ENCODE measurements at places on chromosomes 5 and 9. TPM values are rescaled to one million over a fixed set of nuclear protein-coding genes. Genes with fewer than 3 reads are reported as not detected.

The SLCO6A1 gene
- total RNA-seq: not detected

The FGF1 gene
- total RNA-seq: not detected

The EEIG1 gene
- total RNA-seq: 8.2 TPM

The LCN1 gene
- not detected for total RNA-seq

The SLC6A3 gene
- not detected for total RNA-seq

The RBM27 gene
- 16.6 TPM for total RNA-seq

The BTNL3 gene
- total RNA-seq: not detected

The DMGDH gene
- not detected for total RNA-seq

The WNK2 gene
- total RNA-seq: not detected

DNA sequence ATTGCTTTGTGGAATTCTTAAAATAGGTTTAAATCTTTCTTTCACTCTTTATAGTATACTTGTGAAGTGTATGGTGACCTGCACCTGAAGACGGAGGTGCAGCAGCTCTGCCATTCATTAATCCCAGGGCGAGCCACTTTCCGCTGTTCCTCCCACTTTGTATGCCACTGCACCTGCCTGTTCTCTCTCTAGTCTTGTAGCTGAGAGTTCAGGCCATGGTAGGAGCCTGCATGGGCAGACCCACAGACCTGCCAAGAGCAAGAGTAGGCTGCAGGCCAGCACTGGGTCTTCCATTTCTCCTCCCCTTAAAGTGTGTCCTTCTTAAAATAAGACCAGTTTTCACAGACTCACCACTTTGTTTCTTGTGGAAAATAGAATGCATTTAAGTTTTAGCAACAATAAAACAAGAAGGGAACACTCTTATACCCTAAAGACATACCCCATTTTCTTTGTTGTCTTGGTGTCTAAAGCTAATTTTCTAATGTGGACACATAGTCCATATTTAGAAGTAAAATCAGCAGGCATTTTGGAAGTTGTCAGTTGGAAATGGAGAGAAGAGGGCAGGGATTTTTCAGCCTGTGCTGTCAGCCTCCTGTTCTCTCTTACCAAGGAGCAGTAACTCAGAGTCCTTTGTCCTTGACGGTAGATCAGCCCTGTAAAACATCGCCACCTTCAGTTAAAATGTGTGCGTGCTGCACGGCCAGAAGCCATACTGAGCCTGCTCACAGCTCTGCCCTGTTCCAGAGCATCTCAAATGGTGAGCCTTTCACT lies 103.2 kb downstream of the SNCAIP start:
- H3K36me3 ChIP-seq: no peaks in the 10 kb centered on the region
- H3K27me3 ChIP-seq: no peaks in the 10 kb centered on the region
- no peaks in the 10 kb centered on the region for H3K4me1 ChIP-seq
- H3K4me3 ChIP-seq: no peak overlapping the region
- no peak for DNase-seq

- H3K36me3 ChIP-seq: peaks cover 31% of the 10 kb centered on the region
- no peak overlapping the region for H3K27ac ChIP-seq
- no peaks in the 10 kb centered on the region for H3K27me3 ChIP-seq
Measured at GRCh38 chr9:70285246-70285645, 26.5 kb downstream of the SMC5 start.

- H3K27me3 ChIP-seq: no peaks in the 10 kb centered on the region
- peak overlapping the region; percentile 53 for H3K27ac ChIP-seq
- peak; percentile 89 for DNase-seq
- H3K36me3 ChIP-seq: no peaks in the 10 kb centered on the region
- peaks cover 27% of the 10 kb centered on the region for H3K4me1 ChIP-seq
Measured at GRCh38 chr9:133149130-133150015, 14.3 kb downstream of the GBGT1 start.

DNA sequence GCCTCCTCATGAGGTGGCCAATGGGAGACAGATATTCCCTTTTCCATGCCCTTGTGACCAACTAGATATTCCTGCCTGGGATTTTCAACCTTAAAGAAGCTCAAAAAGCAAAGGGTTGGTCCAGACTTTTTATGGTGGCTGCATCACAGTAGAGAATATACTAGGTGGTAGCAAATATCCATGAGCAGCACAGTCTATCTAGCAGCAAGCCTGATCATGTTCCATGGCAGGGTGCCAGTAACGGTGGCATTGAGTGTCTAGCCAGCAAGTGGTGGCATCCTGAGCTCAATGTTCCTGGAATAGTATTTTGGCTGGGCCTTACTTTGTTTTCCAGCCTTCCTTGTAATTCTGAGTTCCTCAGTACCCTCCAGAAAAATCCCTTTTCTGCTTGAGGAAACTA lies 25.8 kb downstream of the CDC25C start:
- no peak overlapping the region for H3K27ac ChIP-seq
- H3K36me3 ChIP-seq: no peaks in the 10 kb centered on the region
- no peak for DNase-seq
- H3K4me3 ChIP-seq: no peak overlapping the region
- H3K27me3 ChIP-seq: no peaks in the 10 kb centered on the region
- no peaks in the 10 kb centered on the region for H3K4me1 ChIP-seq

DNA sequence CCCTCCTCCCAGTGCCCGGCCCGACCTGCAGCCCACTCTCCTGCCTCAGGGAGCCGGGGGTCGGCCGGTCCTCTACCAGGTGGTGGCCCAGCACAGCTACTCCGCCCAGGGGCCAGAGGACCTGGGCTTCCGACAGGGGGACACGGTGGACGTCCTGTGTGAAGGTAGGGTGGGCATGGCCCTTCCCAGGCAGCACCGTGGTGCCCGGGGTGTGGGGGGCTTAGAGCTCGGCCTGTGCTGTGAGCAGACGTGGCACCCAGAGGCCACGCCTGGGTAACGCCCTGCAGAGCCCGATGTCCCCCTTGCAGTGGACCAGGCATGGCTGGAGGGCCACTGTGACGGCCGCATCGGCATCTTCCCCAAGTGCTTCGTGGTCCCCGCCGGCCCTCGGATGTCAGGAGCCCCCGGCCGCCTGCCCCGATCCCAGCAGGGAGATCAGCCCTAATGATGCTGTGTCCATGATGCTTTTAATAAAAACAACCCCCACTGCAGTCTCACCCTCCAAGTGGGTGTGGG lies 7.2 kb downstream of the ENTPD8 start:
- no peak for DNase-seq
- H3K36me3 ChIP-seq: no peaks in the 10 kb centered on the region
- no peak overlapping the region for H3K27ac ChIP-seq
- no peaks in the 10 kb centered on the region for H3K4me1 ChIP-seq
- H3K27me3 ChIP-seq: no peaks in the 10 kb centered on the region

- H3K36me3 ChIP-seq: no peaks in the 10 kb centered on the region
- H3K4me1 ChIP-seq: no peaks in the 10 kb centered on the region
- no peak overlapping the region for H3K27ac ChIP-seq
- H3K27me3 ChIP-seq: no peaks in the 10 kb centered on the region
- H3K4me3 ChIP-seq: no peak overlapping the region
Measured at GRCh38 chr5:99866740-99867139, 668.4 kb upstream of the FAM174A start.

- peaks cover 3% of the 10 kb centered on the region for H3K4me1 ChIP-seq
- H3K36me3 ChIP-seq: peaks cover 5% of the 10 kb centered on the region
- no peak for DNase-seq
- H3K27ac ChIP-seq: no peak overlapping the region
- no peaks in the 10 kb centered on the region for H3K27me3 ChIP-seq
- no peak overlapping the region for H3K4me3 ChIP-seq
Measured at GRCh38 chr5:41940641-41941040, 15.6 kb downstream of the FBXO4 start.

- no peak overlapping the region for H3K4me3 ChIP-seq
- H3K27ac ChIP-seq: no peak overlapping the region
- no peaks in the 10 kb centered on the region for H3K36me3 ChIP-seq
- no peak for DNase-seq
- H3K4me1 ChIP-seq: no peaks in the 10 kb centered on the region
Measured at GRCh38 chr5:1130218-1130946, 18.5 kb upstream of the SLC12A7 start.

DNA sequence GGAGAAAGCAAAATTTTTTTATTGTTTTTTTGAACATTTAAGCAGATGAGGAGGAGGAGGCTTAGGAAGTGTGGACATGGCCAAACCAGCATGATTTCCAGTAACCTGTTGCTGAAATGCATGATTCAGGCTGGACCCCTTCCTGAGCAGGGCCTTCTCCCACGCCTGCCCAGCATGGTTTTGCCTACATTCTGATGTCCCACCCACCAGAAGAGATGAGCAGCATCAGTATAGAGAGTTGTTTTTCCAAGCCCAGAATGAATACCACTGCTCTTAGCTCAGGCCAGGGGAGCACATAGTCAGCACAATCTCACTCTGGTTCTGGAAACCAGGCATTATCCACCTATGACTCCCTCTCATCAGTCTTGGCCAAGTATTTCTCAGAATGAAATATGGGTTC lies 90.1 kb downstream of the PAPPA start:
- DNase-seq: no peak
- H3K4me3 ChIP-seq: no peak overlapping the region
- no peaks in the 10 kb centered on the region for H3K36me3 ChIP-seq
- H3K27ac ChIP-seq: no peak overlapping the region
- no peaks in the 10 kb centered on the region for H3K27me3 ChIP-seq
- H3K4me1 ChIP-seq: no peaks in the 10 kb centered on the region

DNA sequence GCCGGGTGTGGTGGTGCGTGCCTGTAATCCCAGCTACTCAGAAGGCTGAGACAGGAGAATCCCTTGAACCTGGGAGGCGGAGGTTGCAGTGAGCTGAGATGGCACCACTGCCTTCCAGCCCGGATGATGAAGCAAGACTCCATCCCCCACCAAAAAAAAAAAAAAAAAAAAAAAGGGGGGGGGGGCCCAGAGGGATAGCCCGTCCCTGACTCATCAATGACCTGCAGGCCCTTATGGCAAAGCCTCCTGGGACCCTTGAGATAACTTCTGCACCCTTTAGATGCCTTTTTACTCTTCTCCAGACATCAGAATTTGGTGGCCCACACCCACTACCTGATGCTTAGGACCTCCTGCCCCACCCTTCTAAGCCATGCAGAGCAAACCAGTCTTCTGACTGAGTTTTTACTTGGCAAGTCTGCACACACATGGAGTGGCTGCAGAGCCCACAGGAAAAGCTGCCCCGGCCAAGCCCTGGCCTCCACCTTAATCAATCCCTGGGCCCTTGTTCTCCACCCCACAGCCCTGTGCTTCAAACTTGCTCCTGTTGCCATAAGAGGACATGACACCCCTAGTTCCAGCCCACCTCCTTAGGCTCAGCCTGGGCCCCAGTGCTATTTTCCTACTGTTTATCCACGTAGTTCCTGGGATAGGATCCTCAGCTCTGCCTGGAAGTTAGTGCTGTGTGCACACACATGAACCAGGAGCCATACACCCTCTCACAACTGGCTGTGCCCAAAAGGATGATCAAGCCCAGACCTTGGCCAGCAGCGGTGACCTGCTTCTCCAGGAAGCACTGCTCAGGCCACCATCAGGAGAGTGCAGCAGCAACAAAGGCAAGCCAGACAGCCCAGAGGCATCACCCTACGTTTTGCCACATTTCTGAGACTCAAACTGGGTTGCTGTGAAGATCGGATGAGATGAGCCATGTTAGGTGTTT lies 5.1 kb downstream of the MGAT1 start:
- H3K36me3 ChIP-seq: peaks cover 23% of the 10 kb centered on the region
- H3K4me3 ChIP-seq: peak overlapping the region; percentile 91
- peak overlapping the region; percentile 89 for H3K27ac ChIP-seq

DNA sequence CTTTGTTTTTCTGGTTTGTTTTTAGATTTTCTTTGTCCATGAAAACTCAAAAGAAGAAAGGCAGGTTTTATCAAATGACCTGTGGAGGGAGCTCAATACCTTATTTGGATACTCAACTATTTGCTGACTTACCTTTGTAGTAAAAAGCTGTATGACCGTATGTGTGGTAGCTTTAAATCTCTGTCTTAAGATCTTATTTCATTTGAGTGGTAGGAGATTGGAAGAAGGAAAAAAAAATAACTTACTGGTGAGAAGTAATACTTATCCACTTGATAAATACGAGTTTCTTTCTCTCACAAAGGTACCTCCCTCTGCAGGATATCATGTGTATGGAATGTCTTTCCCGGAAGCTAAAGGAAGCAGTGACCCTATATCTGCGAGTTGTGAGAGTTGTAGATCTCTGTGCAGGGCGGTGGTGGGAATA lies 15.0 kb downstream of the FBXO38 start:
- no peaks in the 10 kb centered on the region for H3K27me3 ChIP-seq
- H3K4me3 ChIP-seq: no peak overlapping the region
- no peak for DNase-seq
- H3K27ac ChIP-seq: no peak overlapping the region

DNA sequence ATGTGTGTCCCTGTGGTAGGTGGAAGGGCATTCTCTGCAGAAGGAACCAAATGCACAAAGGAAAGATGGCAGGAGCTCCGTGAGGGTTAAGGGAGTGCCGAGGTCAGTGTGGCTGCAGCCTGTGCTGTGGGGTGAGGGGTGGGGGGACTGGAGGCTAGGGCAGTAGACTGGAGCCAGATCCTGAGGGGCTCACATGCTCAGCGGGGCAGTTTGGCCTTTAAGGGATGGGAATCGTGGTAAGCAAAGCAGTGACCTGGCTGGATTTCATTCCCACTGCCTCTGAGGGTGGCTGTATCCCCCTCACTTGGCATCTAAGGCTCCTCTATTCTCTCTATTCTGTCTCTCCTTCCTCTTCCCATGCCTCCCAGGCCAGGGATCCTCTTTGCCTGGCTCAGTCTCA lies 15.6 kb downstream of the PITX1 start:
- H3K27ac ChIP-seq: no peak overlapping the region
- no peak overlapping the region for H3K4me3 ChIP-seq
- peaks cover 7% of the 10 kb centered on the region for H3K27me3 ChIP-seq
- no peaks in the 10 kb centered on the region for H3K4me1 ChIP-seq
- H3K36me3 ChIP-seq: no peaks in the 10 kb centered on the region
- no peak for DNase-seq

GRCh38 chr9:129505270-129505902 lies 115.5 kb downstream of the C9orf50 start:
- no peaks in the 10 kb centered on the region for H3K27me3 ChIP-seq
- no peaks in the 10 kb centered on the region for H3K36me3 ChIP-seq
- no peak for DNase-seq

DNA sequence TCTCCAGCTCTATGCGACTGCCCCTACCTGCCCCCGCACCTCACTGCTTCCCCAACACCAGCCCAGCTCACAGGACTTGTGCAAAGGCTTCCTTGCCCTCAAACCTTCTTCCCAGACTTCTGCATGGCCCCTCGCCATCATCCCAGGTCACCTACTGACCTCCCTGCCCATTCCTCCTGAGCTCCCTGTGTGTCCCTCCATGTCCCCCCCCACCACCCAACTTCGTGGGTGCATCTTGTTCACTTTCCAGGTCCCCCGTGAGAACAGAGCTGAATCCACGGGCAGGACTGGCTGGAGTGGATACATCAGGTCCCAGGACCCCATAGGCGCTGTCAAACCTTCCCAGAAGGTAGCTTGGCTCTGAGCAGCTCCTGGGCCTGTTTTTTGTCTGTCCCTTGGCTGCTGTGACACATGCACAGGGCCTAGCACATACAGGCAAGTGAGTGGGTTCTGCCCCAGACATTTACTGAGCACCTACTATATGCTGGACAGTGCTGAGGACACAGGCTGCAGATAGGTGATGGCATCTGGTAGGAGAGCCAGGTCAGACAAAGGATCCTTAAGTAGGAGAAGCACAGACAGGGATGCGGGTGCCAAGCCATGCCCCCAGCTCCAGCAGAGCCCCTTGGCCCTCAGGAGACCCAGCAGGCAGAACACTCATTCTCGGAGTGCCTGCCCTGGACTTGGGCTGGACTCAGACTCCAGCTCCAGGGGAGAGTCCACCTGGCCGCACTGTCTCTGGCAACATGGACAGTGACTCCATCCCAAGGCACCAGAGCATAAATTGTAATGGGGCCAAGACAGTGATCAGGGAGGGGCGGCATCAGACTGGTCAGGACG lies 15.0 kb downstream of the NINJ1 start:
- peaks cover 31% of the 10 kb centered on the region for H3K4me1 ChIP-seq
- H3K27ac ChIP-seq: peak overlapping the region; percentile 81
- no peaks in the 10 kb centered on the region for H3K36me3 ChIP-seq
- H3K4me3 ChIP-seq: no peak overlapping the region

- no peak overlapping the region for H3K4me3 ChIP-seq
- DNase-seq: no peak
- H3K36me3 ChIP-seq: no peaks in the 10 kb centered on the region
- no peak overlapping the region for H3K27ac ChIP-seq
- H3K27me3 ChIP-seq: peaks cover 3% of the 10 kb centered on the region
Measured at GRCh38 chr5:156036640-156037039, 290.3 kb upstream of the SGCD start.

Data from natural killer cell treated with Interleukin-12 subunit alpha and Interleukin-12 subunit beta and Interleukin-15 and Interleukin-18, amount 100 ng/mL, for 72 hours (primary cell).